GM12891 (cell line): ENCODE measurements at places on chromosomes 1 and 21.
A peak's percentile ranks its signal among the peaks of the same experiment; 100 is the strongest.

GRCh38 chr1:248622570-248623001, 12.3 kb downstream of the OR2T11 start:
- peak; percentile 6 for DNase-seq

GRCh38 chr1:228109073-228109961, at the start of gene MRPL55:
TSS of gene MRPL55 (minus strand) at chr1:228109299. CDS start at chr1:228108260, 1,039 bp downstream.
- peak; percentile 91 for DNase-seq

- no peak for DNase-seq
Measured at GRCh38 chr1:104136621-104137020, 386.9 kb downstream of the AMY1C start.

- DNase-seq: no peak
Measured at GRCh38 chr1:76426606-76427005, 352.1 kb downstream of the ST6GALNAC3 start.

DNA sequence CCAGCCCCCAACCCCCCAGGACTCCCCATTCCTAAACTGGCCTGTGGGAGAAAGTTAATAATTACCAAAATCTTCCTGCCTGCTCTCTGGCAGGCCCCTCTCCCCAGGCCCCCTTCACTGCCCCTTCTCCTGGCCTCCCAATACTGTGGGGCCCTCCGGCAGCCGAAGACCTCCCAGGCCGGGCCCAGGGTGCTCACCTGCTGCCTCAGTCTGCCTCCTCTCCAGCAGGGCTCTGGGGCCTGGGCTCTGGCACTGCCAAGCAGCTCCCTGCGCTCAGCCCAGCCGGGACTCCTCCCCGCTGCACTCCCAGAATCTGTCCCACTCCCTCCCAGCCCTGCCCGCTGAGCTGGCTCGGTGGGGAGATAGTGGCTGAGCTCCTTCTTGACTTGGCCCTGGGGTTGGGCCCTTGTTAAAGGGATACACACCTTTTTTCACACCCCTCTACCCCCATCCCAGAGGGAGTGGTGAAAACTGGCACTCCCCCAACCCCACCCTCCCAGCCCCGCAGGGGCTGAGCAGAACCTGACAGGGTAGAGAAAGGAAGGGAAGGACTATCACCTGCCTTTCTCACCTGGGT, at the start of gene S100A16:
TSS of gene S100A16 (minus strand) at position 383 of the 577 bp plus-strand sequence. CDS start 4,986 bp downstream, outside the sequence.
- DNase-seq: no peak

GRCh38 chr1:27097484-27097917, 57.4 kb downstream of the SLC9A1 start:
- DNase-seq: peak; percentile 78

GRCh38 chr1:204349602-204350001, 10.1 kb downstream of the PLEKHA6 start:
- DNase-seq: no peak

DNA sequence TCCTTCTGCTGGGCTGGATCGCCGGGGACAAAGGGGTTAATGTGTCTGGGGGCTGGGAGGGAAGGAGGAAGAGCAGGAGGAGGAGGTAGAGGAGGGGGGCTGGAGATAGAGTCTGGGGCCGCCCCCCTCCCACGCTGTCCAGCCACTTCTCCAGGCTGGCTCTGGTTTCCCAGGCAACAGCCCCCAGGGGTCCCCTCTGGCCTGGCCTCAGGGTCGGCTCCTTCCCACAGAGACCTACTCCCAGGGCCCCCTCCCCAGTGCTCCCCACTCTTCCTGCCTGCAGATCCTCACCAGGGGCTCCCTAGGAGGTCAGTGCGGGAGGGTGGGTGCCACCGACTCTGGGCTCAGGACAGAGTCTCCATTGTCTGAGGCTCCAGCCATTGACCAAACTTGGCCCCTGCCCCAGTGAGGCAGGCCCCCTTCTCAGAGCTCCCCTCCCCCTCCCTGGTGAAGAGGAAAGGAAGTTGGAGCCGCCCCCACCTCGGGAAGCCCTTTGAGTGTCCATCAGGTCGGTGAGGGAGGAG, 34.1 kb downstream of the ARHGEF10L start:
- DNase-seq: no peak

GRCh38 chr21:40577285-40578043, 269.5 kb downstream of the DSCAM start:
- no peak for DNase-seq

- no peak for DNase-seq
Measured at GRCh38 chr1:28031173-28031572, 57.2 kb downstream of the EYA3 start.

- no peak for DNase-seq
Measured at GRCh38 chr1:18155881-18156385, 48.3 kb downstream of the IGSF21 start.

GRCh38 chr1:153616144-153616916, at the start of gene S100A14:
TSS of gene S100A14 (minus strand) at chr1:153616325. CDS start at chr1:153615858, 467 bp downstream.
- no peak for DNase-seq

GRCh38 chr21:42002421-42002958, 7.7 kb downstream of the ZBTB21 start:
- DNase-seq: no peak

- DNase-seq: no peak
Measured at GRCh38 chr21:18269856-18270255, 25.2 kb downstream of the CHODL start.

- DNase-seq: no peak
Measured at GRCh38 chr1:83765125-83765524, 233.8 kb downstream of the TTLL7 start.

- no peak for DNase-seq
Measured at GRCh38 chr1:82901561-82901960, 1097.4 kb downstream of the TTLL7 start.

DNA sequence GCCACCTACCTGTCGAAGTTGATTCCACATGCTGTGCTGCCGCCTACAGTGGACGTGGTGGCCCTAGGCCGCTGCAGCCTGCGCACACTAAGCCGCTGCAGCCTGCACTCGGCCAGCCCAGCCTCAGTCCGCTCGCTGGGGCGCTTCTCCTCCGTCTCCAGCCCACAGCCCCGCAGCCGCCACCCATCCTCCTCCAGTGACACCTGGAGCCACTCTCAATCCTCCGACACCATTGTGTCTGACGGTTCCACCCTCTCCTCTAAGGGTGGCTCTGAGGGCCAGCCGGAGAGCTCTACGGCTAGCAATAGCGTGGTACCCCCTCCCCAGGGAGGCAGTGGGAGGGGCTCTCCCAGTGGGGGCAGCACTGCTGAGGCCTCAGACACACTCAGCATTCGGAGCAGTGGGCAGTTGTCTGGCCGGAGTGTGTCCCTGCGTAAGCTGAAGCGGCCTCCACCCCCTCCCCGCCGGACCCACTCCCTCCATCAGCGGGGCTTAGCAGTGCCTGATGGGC, 46.9 kb downstream of the YARS1 start:
- DNase-seq: no peak

GRCh38 chr1:196774603-196775002, at the start of gene CFHR3:
TSS of gene CFHR3 (plus strand) at chr1:196774840. CDS start at chr1:196774887, 47 bp downstream.
- DNase-seq: no peak

GRCh38 chr1:29824511-29825273, 588.4 kb downstream of the PTPRU start:
- no peak for DNase-seq

- DNase-seq: no peak
Measured at GRCh38 chr1:98924977-98925376, 79.7 kb downstream of the PLPPR5 start.

- DNase-seq: no peak
Measured at GRCh38 chr1:5639106-5639722, 353.0 kb downstream of the NPHP4 start.

DNA sequence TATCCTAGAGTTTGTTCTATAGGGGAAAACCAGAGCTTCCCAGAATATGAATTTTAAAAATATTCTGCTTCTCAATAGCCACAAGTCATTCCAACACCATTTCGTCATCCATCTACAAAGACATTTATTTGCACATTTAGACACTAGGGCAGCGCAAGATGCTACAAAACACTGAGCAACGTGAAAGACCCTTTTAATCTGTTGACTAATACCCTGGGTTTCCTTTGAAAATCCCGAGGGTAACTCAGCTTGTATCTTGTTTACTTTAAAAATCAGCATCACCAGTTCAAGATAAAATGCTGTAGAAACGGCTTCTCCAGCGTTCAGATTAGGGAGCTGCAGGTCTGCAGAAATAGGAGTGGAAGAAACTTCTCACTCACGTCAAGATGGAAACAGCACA, 13.5 kb downstream of the PDPN start:
- no peak for DNase-seq

DNA sequence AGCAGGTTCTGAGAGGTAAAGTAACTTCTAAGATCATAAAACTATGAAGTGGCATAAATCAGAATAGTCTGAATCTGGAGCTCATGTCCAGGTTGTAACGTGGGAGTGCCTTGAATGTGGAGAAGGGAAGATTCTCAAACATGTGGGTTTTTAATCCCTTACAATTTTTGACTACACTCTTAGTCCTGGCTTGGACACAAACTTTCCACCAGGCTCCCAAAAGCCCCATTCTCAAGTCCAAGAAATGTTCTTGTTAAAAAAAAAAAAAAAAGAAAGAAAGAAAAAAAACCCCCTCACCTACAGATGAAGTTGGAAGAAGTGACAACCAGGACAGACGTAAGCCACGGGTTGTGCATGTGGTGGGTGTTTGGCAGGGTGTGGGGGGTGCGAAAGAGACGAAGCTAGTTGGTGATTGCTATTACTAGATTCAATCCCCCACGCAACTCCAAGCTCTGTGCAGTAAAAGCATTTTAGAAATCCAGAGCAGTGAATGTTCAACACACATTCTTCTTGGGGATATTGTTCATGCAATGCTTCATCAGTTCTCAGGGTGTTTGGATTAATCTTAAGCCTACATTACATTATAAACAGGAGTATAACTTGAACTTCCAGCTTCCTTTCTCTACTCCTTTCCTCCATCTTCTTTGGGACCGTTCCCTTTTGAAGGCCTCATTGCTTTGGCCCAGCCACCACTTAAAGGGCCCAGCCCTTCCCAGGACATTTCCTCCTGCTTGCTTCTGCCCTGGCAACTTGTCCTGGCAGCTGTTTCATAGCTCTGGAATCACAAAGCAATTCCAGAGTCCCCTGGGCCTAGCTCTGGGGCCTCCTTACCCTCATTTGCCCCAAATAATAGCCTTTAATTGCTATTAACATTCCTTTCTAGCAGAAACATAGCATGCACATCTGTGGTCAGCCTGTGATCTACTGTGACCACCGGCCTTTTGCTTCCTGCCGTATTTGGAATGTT, 41.8 kb downstream of the PHC2 start:
- no peak for DNase-seq

GRCh38 chr1:88509379-88509778, 174.7 kb upstream of the PKN2 start:
- no peak for DNase-seq

- DNase-seq: no peak
Measured at GRCh38 chr1:245248231-245248731, 93.5 kb downstream of the KIF26B start.

GRCh38 chr21:41671859-41672542, 94.9 kb downstream of the RIPK4 start:
- no peak for DNase-seq
